Nasal cavity respiratory epithelium epithelial cell of viscerocranial mucosa (primary cell): ENCODE measurements at places on chromosomes 4 and X. TPM values are rescaled to one million over a fixed set of nuclear protein-coding genes. Genes with fewer than 3 reads are reported as not detected.

DNASE1L1 gene
- total RNA-seq = 28.0 and 31.3 TPM in 2 replicates

PTPN13 gene
- total RNA-seq = 60.8 and 63.5 TPM in 2 replicates

GPR50 gene
- not detected in 2 replicates for total RNA-seq

AKAP4 gene
- not detected in 2 replicates for total RNA-seq

SPINK2 gene
- 0.28 TPM in 1 of 2 replicates, not detected in the other for total RNA-seq

FHIP1A gene
- total RNA-seq = 31.1 and 53.2 TPM in 2 replicates
